ENCODE measurements at places on chromosomes 5 and 9.
A peak's percentile ranks its signal among the peaks of the same experiment; 100 is the strongest.

- DNase-seq, result no peak
Observed at GRCh38 chr5:137072361-137073115, 426.6 kb downstream of the SPOCK1 start.

GRCh38 chr9:127517620-127518019 is 66.3 kb downstream of the LRSAM1 start:
- no peak for DNase-seq

GRCh38 chr5:136143312-136143711 is 10.7 kb downstream of the SMAD5 start:
- DNase-seq, result no peak

- DNase-seq, result no peak
Observed at GRCh38 chr5:3913279-3913678, 317.6 kb downstream of the IRX1 start.

DNA sequence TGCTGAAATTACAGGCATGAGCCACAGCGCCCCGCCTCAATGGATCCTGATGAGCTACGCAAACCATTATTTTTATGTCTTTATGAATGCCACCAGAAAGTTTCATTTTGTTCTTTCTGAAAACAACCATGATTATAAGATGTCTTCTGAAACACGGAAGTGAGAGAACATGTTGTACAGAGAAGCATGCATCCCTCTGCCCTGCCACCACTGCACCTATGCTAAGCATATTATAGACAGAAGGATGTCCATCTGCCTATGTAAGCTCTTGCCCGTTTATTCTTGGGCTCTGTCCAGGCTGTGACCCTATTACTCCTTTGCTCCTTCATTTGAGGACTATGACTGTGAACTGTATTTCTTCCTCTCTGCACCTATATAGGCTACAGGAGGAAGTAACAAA is 74.3 kb downstream of the GRAMD2B start:
- no peak for DNase-seq

DNA sequence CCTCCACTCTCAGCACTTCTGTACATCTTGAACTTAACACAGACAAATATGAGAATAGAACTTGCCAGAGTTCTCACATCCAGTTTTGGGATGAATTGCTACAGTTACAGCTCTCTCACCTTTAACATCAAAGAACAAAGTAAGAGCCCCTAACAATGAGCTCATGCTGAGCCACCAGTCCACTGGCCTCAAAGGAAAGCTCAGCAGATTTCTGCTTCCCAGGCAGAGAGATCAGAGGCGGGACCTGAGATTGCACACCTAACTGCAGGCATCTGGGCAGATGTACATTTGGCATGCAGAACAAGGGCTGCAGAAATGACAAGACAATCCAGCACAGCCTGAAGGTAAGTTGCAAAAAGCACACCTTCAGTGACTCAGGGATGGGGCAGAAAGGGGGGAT is 300.9 kb downstream of the MRPS30 start:
- DNase-seq, result no peak

DNA sequence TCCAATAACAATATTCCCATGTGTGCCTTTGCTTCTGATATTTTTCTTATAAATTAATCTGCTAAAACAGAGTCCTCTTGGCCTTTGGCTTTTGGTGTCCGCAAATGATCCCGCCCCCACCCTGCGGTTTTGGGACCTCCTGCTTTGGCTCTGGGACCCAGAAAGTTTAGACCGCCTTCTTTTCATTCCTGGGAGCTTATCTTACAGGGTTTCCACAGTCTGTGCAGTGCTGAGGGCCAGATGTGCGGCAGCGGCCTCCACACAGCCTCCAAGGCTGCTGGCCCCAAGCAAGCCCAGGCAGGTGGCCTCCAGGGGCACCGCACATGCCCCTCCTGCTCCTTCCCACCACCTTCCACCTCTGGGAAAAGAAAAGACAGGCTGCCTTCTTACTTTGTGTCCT is 191.5 kb downstream of the ERCC6L2 start:
- DNase-seq, result no peak

DNA sequence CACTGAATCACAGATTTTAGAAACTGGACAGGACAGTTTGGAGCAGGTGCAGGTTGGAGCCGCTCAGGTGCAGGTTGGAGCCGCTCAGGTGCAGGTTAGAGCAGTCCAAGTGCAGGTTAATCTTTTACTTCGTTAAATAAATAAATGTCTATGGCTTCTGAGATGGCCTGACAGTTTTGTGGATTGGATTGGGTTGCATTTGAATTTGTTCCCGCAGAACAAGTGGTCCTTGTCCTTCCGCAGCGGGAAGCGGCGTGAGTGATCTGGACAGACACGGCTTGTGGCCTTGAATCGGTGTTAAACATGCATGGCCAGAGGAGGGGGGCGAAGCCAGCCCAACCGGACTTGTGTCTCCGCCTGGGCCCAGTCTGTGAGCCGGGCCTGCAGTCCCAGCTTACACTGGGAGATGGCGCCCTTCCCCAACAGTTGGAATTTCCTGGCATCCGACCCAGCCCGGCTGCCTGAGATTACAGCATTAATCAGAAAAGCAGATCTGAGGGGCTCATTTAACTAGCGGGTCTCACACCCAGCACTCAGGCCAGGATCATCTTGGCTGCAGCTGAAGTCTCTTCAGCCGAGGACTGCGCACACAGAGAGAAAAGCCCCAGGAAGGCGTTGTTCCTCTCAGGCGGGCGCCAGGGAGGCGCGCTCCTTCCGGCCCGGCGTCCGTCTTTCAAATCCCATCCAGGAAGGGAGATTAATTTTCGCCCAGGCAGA is 1.5 kb upstream of the OLFM1 start:
- DNase-seq, result peak; percentile 81

- no peak for DNase-seq
Observed at GRCh38 chr9:123266655-123267399, 1.6 kb downstream of the STRBP start.

DNA sequence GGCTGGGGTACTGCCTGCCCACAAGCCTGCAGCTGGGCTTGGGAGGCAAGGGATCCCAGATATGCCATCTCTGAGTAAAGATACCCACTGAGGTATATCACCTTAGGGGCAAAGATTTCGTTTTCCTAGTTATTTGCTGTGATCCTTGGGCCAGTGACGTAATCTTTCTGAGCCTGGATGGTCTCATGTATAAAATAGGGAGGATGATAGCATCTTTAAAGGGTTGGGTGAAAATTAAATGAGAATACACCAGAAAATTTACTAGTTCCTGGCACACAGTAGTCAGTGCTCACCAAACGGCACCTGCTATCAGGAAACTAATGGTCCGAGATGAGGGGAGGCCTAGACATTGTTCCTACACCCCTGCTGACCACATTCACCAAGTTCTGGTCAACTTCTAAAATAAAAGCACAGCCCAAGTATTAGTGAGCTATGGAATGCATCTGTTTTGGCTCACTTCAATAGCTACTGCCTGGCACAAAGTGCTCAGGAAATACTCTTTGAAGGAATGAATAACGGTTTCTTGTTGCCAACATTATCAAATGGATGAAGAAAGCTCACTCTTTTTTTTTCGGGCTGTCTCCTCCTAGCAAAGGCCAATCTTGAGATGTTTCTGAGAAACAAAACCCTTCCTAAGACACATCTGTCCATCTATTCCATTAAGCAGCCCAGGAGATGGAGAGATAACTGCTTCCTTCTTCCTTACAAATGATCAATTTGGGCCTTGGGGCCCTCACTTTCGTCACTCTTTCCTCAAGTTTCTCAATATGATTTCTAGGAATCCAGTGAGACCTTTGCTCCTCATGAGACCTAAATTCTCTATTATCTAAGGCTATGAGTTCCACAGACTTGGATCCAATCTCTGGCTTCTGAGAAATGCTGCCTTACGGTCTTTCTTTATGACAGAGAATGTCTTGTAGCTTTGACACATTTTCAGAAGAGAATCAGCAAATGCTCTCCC is 98.2 kb downstream of the DPYSL3 start:
- DNase-seq, result no peak

Measured in breast epithelium (tissue), 4 donors.